H9 (cell line): ENCODE measurements at places on chromosomes 13 and 19.
A peak's percentile ranks its signal among the peaks of the same experiment; 100 is the strongest.

DNA sequence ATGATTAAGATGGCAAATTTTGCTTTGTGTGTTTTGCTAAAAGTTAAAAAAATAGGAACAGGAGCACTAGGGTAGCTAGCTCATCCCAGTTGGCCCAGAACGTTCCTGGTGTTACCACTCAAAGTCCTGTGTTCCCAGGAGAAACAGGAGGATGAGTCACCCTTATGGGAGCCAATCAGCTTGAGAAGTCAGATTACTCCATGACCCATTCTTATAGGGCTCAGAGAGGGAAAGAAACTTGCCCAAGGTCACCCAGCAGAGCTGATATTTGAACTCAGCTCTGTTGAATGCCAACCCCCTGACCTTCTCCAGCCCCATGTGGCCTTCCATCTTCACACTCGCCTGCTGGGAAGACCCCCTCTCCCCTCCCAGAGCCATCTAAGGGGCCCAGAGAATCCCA lies 13.0 kb downstream of the NMRK2 start:
- DNase-seq: no peak

GRCh38 chr13:100589178-100589725 lies 663 bp upstream of the GGACT start:
- DNase-seq: no peak

DNA sequence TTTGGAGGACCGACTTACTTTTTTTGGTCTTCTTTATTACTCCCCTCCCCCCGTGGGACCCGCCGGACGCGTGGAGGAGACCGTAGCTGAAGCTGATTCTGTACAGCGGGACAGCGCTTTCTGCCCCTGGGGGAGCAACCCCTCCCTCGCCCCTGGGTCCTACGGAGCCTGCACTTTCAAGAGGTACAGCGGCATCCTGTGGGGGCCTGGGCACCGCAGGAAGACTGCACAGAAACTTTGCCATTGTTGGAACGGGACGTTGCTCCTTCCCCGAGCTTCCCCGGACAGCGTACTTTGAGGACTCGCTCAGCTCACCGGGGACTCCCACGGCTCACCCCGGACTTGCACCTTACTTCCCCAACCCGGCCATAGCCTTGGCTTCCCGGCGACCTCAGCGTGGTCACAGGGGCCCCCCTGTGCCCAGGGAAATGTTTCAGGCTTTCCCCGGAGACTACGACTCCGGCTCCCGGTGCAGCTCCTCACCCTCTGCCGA lies 409 bp downstream of the FOSB start:
- DNase-seq: no peak

GRCh38 chr19:58118979-58119733 lies 21.1 kb upstream of the ZSCAN18 start:
- DNase-seq: no peak

- DNase-seq: peak; percentile 81
Observed at GRCh38 chr19:49106648-49107135, 7.5 kb upstream of the LIN7B start.

GRCh38 chr13:20544201-20544923 lies 18.7 kb upstream of the CRYL1 start:
- DNase-seq: no peak
